ENCODE measurements at places on chromosomes 7 and 10. TPM values are rescaled to one million over a fixed set of nuclear protein-coding genes. Genes with fewer than 3 reads are reported as not detected.
A peak's percentile ranks its signal among the peaks of the same experiment; 100 is the strongest.

Gene LRRC18
- not detected for total RNA-seq

Gene CALN1
- 0.37 TPM for total RNA-seq

Gene SCIN
- total RNA-seq = 57.4 TPM

Gene TMEM196
- total RNA-seq = not detected

Gene POLR2J2
- total RNA-seq = 5.9 TPM

Gene EFCAB10
- total RNA-seq = not detected

Gene C10orf67
- total RNA-seq = not detected

DNA sequence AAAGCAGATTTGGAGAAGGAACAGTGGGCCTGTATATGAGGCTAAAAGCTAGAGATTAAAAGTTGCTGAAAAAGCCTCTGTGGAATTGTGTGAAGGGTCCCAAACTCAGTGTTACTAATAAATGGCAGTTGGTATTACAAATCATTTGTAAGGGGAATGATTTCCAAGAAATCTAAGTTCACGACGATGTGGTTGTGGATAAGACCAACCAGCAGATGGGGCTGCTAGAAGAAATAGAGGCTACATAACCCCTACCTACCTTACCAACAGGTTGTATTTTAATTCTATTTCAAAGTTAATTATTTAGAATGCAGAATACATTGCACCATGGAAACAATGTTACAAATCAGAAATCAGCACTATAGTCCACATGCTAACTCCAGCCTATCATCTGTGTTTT is 377.1 kb downstream of the HPSE2 start:
- no peak for DNase-seq
- H3K36me3 ChIP-seq = no peaks in the 10 kb centered on the region
- no peaks in the 10 kb centered on the region for H3K27me3 ChIP-seq
- H3K4me3 ChIP-seq = no peak overlapping the region

DNA sequence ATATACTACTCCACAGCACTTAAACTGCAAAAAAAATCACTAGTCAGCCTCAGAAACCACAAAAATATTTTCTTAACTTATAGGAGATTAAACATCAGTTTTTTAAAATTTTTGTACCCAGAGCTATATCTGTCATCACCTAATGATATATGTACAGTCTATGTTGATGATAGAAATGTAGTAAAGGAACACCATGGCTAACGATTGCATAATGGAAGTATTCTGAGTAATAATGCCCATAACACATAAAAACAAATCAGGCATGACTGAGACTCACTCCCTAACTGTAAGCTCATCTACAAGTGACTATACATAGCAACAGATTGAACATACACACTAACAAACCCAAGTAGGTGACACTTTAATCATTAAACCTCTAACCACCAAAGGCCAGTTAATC is 51.3 kb downstream of the TSPAN12 start:
- DNase-seq = no peak
- no peak overlapping the region for H3K27ac ChIP-seq
- H3K36me3 ChIP-seq = no peaks in the 10 kb centered on the region
- H3K27me3 ChIP-seq = no peaks in the 10 kb centered on the region
- no peaks in the 10 kb centered on the region for H3K4me1 ChIP-seq

GRCh38 chr10:103819493-103819892 is 35.9 kb downstream of the SH3PXD2A start:
- H3K36me3 ChIP-seq = no peaks in the 10 kb centered on the region
- H3K4me3 ChIP-seq = no peak overlapping the region
- H3K27ac ChIP-seq = no peak overlapping the region
- peaks cover 18% of the 10 kb centered on the region for H3K4me1 ChIP-seq
- H3K27me3 ChIP-seq = no peaks in the 10 kb centered on the region

GRCh38 chr7:5425507-5426225 is 2.0 kb upstream of the TNRC18 start:
- H3K36me3 ChIP-seq = no peaks in the 10 kb centered on the region
- peak; percentile 74 for DNase-seq
- peak overlapping the region; percentile 96 for H3K27ac ChIP-seq
- peaks cover 19% of the 10 kb centered on the region for H3K4me1 ChIP-seq
- peak overlapping the region; percentile 62 for H3K4me3 ChIP-seq
- H3K27me3 ChIP-seq = no peaks in the 10 kb centered on the region

GRCh38 chr7:36526863-36527548 is 137.3 kb downstream of the ANLN start:
- DNase-seq = no peak
- no peaks in the 10 kb centered on the region for H3K27me3 ChIP-seq
- no peak overlapping the region for H3K4me3 ChIP-seq
- H3K36me3 ChIP-seq = no peaks in the 10 kb centered on the region

DNA sequence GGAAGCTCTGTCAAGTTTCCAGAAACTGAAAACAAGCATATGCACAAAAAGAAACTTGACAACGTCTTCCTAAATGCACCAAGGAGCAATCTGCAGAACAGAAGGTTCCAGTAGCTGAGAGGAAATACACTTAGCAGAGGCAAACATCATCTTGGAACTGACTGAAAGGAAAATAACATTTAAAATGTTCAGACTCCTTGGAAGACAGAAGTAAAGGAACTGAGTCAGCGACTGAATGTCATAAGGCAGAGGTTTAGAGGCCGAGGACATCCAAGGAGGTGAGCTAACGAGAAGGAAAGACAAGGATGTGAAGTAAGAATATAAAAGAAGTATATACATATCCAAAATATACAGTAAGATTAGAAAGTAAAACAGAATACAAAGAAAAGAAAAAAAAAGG is 24.1 kb downstream of the SEMA3D start:
- H3K4me1 ChIP-seq = no peaks in the 10 kb centered on the region
- H3K27ac ChIP-seq = no peak overlapping the region
- no peaks in the 10 kb centered on the region for H3K27me3 ChIP-seq
- H3K4me3 ChIP-seq = no peak overlapping the region
- no peak for DNase-seq

DNA sequence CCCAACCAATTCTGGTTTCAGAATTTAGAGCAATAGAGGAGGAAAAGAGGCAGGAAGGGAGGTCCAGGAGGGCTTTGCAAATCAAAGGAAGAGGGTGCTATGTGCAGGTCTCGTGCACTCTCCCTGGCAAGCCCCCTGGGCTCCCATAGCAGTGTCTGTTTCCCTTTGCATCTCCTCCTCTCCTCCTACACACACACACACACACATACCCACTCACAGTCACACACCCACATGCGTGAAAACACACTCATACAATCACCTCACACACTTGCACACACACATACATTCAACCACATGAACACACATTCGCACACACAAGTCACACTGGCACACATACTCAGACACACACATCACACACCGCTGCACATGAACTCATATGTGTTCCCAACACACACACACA is 105.3 kb downstream of the OAT start:
- H3K27me3 ChIP-seq = no peaks in the 10 kb centered on the region
- no peaks in the 10 kb centered on the region for H3K4me1 ChIP-seq
- no peak overlapping the region for H3K27ac ChIP-seq

GRCh38 chr7:711093-711921 is 15.2 kb upstream of the DNAAF5 start:
- H3K36me3 ChIP-seq = no peaks in the 10 kb centered on the region
- H3K27me3 ChIP-seq = no peaks in the 10 kb centered on the region
- no peak overlapping the region for H3K27ac ChIP-seq
- DNase-seq = no peak
- peak overlapping the region; percentile 17 for H3K4me3 ChIP-seq
- peaks cover 3% of the 10 kb centered on the region for H3K4me1 ChIP-seq

DNA sequence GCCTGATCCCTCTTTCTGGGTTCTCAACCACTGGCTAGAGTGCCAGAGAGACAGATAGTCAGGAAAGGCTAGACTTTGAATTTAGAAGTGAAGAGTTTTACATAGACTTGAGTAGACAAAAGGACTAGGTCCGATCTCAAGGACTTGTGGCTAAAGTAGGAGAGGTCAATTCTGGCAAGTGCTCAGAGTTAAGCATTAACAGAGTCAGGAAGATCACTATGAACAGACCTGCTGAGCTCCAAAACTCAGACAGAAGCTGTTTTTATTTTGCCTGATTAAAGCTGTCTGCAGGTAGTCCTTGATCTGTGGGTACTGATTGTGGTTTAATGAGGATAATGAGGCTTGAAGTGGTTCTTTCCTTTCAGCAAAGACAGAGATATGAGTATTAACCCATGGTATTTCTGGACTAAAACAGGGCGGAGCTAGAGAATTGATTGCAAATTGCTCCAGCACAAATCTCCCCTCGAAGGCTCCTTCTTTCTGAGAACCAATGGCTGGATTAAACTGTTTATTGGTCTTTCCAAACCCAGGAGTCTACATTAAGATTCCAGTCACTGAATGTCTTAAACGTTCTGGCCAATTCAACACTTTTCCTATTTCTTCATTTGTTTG is 423.2 kb downstream of the IPMK start:
- no peak for DNase-seq
- H3K4me1 ChIP-seq = no peaks in the 10 kb centered on the region
- H3K4me3 ChIP-seq = no peak overlapping the region
- H3K36me3 ChIP-seq = no peaks in the 10 kb centered on the region
- no peaks in the 10 kb centered on the region for H3K27me3 ChIP-seq

DNA sequence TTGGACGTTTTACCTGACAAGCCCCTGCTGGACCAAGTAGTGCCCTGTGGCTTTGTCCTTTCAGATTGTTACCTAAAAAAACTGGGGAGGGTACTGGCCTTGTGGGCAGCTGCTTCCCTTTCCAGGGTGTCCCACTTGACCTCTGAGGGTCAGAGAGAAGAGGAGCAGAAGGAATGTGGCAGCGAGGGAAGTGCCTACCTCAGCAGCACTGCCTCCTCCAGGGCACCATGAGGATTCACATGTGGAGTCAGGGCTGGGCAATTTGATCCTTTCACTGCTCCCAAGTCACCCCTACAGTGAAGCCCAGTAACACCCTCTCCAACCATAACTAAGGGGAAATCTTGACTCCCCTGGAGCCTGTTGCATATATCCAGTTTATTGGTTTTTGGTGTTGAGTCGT is 64.6 kb downstream of the ITGB1 start:
- no peaks in the 10 kb centered on the region for H3K4me1 ChIP-seq
- no peaks in the 10 kb centered on the region for H3K27me3 ChIP-seq
- no peak overlapping the region for H3K4me3 ChIP-seq

GRCh38 chr10:93599335-93599734 is 1.7 kb downstream of the RBP4 start:
- H3K4me1 ChIP-seq = no peaks in the 10 kb centered on the region
- DNase-seq = no peak
- H3K4me3 ChIP-seq = no peak overlapping the region
- peaks cover 9% of the 10 kb centered on the region for H3K27me3 ChIP-seq
- H3K27ac ChIP-seq = no peak overlapping the region

- no peak overlapping the region for H3K27ac ChIP-seq
- H3K4me3 ChIP-seq = no peak overlapping the region
- DNase-seq = no peak
- H3K27me3 ChIP-seq = no peaks in the 10 kb centered on the region
Observed at GRCh38 chr10:116870949-116871348, 21.6 kb downstream of the ENO4 start.

- no peak overlapping the region for H3K4me3 ChIP-seq
- no peaks in the 10 kb centered on the region for H3K27me3 ChIP-seq
- H3K27ac ChIP-seq = peak overlapping the region; percentile 90
- H3K36me3 ChIP-seq = no peaks in the 10 kb centered on the region
- peaks cover 7% of the 10 kb centered on the region for H3K4me1 ChIP-seq
Observed at GRCh38 chr7:33044401-33044718, 18.2 kb downstream of the NT5C3A start.

GRCh38 chr7:55054758-55055157 is 35.9 kb downstream of the EGFR start:
- H3K27ac ChIP-seq = no peak overlapping the region
- no peaks in the 10 kb centered on the region for H3K27me3 ChIP-seq
- no peaks in the 10 kb centered on the region for H3K36me3 ChIP-seq
- DNase-seq = no peak

DNA sequence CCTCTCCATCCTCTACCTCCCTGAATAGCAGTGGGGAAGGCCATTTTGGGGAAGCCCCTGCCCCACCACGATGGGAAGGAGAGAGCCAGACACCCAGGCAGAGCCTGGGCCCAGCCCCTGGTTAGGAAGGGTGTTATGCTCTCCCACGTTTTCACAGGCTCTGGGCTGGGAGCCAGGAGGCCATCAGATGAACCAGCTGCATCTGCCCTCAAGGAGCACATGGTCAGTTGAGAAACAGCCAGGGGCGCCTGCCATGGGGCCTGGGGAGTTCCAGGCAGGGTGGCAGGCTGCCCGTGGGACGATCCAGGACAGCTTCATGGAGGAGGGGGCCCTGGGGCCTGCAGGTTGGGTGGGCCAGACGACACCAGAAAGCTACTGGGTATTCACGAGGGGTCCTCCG is 47.5 kb downstream of the CAMK2B start:
- no peaks in the 10 kb centered on the region for H3K4me1 ChIP-seq
- H3K27ac ChIP-seq = no peak overlapping the region
- H3K27me3 ChIP-seq = no peaks in the 10 kb centered on the region
- no peak overlapping the region for H3K4me3 ChIP-seq
- no peaks in the 10 kb centered on the region for H3K36me3 ChIP-seq

- peak; percentile 15 for DNase-seq
- no peaks in the 10 kb centered on the region for H3K36me3 ChIP-seq
- H3K27ac ChIP-seq = no peak overlapping the region
- peaks cover 1% of the 10 kb centered on the region for H3K27me3 ChIP-seq
Observed at GRCh38 chr7:156994417-156994816, 16.0 kb downstream of the MNX1 start.

DNA sequence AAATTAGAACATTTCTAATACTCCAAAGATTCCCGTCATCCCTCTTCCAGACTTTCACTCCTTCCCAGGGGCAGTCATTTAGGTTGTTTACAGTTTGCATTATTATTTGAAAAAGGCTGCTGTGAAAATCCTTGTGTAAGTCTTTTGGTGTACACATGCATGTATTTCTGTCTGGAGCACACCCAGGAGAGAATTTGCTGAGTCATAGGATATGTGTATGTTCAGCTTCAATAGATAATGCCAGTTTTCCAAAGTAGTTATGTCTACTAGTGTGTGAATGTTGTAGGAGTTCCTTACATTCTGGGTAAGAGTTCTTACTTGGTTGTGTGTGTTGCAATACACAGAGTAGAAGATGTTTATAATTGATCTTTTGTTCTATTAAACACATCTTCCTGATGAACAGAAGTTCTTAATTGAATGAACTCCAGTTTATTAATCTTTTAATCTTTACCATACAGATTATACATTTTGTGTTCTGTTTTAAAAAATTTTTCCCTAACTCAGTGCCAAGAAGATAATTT is 25.3 kb downstream of the CROT start:
- no peak overlapping the region for H3K4me3 ChIP-seq
- H3K36me3 ChIP-seq = no peaks in the 10 kb centered on the region
- DNase-seq = no peak
- no peaks in the 10 kb centered on the region for H3K4me1 ChIP-seq

GRCh38 chr10:19577807-19578206 is 238.4 kb upstream of the PLXDC2 start:
- no peak overlapping the region for H3K27ac ChIP-seq
- no peaks in the 10 kb centered on the region for H3K4me1 ChIP-seq
- H3K4me3 ChIP-seq = no peak overlapping the region
- H3K36me3 ChIP-seq = no peaks in the 10 kb centered on the region

- DNase-seq = no peak
- no peaks in the 10 kb centered on the region for H3K27me3 ChIP-seq
- no peaks in the 10 kb centered on the region for H3K4me1 ChIP-seq
- H3K4me3 ChIP-seq = no peak overlapping the region
- no peak overlapping the region for H3K27ac ChIP-seq
- no peaks in the 10 kb centered on the region for H3K36me3 ChIP-seq
Observed at GRCh38 chr10:5953676-5954075, 23.7 kb downstream of the IL15RA start.

Measured in colonic mucosa (tissue), 4 donors.